DMS79 treated with DMSO at 0.1 percent for 48 hours (cell line): ENCODE measurements at places on chromosomes 2 and 18.
A peak's percentile ranks its signal among the peaks of the same experiment; 100 is the strongest.

GRCh38 chr2:227788561-227789018 is 25.1 kb upstream of the CCL20 start:
- DNase-seq, result no peak

- DNase-seq, result peak; percentile 81
These were observed 18.6 kb downstream of the ADCYAP1 start for GRCh38 chr18:923144-923866.

GRCh38 chr2:154600927-154601494 is 97.5 kb upstream of the KCNJ3 start:
- DNase-seq, result no peak

DNA sequence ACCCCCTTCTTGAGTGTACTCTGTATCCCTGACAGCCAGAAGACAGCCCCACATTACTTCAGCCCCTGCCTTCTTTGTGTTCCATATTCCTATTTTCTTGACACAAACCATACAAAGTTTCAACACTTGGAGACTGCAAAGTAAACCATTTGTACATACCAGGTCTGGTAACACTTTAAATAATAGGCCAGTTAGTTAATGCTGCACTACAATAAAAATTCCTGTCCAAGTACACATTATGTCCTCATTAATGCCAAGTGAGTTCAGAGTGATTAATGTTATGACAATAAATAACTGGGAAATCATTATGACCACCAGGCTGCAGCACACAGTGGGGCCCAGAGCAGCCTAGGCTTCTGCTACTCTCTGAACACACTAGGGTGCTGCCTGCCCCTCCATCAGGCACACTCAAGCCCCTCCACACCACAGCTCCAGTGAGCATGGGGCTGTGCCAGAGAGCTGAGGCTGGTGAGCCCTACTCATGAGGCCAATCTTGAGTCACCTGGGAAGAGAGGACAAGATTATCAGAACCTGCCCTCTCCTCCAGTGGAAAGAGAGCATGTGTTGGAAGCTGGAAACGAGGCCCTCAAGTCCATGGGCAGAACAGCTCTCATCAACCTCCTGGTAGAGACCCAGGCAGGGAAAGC is 138.7 kb downstream of the TTC32 start:
- DNase-seq, result no peak

DNA sequence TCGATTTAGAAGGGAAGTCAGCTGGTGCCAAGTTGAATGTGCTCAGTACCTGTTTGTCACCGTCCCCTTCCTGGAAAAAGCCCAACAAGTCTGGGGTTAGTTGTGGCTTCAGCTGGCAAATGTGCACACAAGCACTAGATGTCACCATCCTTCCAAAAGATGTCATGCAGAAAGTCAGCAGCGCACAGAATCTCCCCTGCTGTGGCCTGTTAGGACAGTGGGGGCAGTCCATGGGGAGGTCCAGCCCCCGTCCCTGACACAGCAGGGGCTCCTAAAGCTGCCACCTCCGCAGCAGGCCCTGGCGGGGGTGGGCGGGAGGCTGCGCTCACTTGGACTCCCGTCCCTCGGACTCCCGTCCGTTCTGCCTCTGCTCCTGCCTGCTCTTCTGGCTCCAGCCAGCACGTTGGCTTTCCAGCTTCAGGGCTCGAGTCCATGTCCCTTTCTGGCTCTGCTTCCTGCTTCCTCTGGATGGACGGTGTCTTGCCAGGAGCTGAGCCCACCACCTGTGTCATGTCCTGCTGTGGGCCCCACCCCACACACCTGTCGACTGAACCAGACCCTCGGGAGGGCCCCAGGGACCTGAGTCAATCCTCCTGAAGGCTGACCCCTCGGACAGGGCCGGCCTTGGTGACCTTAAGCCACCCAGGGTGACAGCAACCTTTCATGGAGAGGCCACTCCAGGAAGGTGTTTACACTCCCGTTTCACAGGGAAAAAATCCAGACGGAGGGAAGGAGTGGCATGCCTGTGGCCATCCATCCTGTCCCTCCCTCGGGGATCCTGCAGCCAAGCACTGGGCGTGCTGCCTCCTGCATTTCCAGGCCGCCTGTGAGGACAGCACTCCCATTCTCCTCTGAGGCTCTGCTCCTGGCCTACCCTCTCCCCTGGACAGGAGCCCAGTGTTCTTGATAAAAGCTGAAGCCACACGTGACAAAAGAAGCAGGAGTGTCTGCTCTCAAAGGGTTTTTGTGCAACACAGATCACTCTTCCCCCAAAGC is 8.5 kb downstream of the RAB17 start:
- peak; percentile 31 for DNase-seq

DNA sequence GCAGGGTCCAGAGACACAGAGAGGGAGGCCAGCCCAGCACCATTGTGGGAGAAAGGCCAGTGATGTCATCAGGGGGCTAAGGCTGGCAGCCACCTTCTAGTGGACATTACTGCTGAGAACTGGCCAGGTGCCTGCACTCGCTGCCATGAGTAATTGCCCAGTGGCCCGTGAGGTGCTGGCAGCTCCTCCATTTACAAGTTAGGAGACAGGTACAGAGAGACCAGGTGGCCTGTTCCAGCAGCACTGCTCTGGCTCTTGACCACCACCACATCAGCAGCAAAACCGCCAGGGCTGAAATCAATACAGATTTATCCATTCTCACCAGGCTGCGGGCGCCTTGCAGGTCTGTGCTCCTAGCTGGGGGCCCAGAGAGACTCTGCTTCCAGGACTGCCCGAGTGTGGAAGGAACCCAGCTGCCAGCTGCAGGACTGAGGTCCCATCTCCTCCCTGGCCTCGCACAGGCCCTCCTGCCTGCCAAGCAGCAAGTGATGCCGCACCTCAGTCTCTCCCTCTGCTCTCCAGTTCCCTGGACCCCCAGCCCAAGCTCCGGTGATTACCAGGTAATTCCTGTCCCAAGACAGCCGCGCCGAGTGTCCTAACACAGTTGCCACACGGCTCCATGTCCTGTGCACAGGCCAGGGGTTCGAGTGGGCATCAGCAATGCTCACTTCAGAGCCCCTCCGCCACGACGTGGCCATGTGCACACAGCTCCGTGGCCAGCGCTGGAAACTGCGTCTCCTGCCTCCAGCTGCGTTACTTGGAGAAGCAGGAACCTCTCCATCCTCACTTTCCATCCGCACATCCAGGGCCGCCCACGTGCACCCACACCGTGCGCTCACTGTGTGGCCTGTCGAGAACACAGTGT is 101.0 kb upstream of the CTDP1 start:
- no peak for DNase-seq

GRCh38 chr2:120161190-120161589 is 62.0 kb downstream of the TMEM185B start:
- no peak for DNase-seq
